ENCODE measurements at places on chromosomes 16 and 17. TPM values are rescaled to one million over a fixed set of nuclear protein-coding genes. Genes with fewer than 3 reads are reported as not detected.

GRCh38 chr16:53465606-53466280 lies 31.5 kb downstream of the RBL2 start:
- DNase-seq: no peak

DNA sequence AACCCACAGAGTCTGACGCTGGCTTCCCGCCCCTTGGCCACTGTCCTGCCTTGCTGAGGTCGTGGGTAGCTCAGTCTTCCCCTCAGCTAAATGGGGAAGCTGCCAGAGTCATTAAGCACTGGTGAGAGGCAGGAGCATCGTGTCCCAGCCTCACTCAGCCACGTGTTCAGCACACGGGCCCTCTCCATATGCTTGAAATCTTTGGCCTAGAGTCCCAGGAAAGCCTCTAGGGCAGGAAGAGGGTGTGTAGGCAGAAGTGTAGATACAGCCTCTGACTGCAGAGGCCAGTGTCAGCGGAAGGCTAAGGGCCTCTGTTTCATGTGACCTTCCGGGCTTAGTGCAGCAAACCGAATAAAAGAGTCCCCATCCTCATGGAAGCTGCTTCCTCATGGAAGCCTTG lies 4.1 kb downstream of the DHODH start:
- DNase-seq: no peak

DNA sequence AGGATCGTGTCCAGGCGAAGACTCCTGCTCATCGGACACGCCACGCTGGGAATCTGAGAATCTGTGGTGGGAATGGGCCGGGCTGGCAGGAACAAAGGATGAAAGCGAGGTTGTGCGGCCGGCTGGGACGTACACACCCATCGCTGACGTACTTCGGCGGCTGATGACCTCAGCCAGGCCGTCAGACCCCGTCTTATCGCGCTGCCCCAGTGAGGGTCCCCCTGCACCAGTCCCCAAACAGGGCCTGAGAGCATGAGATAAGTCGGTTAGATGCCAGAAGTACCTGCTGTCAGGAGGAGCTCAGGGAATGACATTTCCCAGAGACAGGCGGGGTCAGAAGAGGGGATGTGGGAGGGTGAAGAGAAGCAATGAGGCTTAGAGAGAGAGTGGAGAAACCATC lies 16.0 kb upstream of the SP6 start:
- no peak for DNase-seq

DNA sequence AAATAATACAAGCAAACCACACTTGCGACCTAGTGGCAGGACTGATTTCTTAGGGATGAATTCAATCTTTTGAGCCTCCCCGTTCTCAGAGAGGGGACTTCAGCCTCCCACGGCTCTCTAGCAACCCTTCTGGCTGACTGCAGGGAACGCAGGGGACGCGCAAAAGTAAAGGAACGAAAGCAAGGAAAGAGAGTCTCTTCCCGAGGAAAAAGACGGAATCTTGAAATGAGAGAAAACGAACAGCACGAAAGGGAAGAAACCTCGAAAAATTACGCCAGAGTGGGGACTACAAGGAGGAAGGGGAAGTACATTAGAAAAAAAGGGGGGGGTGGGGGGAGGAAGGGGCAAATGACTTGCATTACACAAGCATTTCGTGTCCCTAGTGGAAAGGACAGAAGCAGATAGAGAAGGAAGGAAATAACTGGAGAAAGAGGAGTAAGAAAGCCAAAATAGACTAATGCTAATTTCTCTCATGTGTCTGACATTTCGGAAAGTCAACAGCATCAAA lies 1.2 kb downstream of the GRB2 start:
- DNase-seq: peak; percentile 41

GRCh38 chr16:735982-736453 lies 4.8 kb downstream of the CIAO3 start:
- no peak for DNase-seq

- DNase-seq: no peak
These were observed 313.0 kb upstream of the GOT2 start for GRCh38 chr16:59047114-59047513.

- no peak for DNase-seq
These were observed 239.6 kb downstream of the CDH11 start for GRCh38 chr16:64882078-64882784.

GRCh38 chr17:4033751-4034251 lies 69.6 kb upstream of the ATP2A3 start:
- no peak for DNase-seq

ENPP7 gene
- 0.16 TPM for total RNA-seq

CACNB1 gene
- 22.3 TPM for total RNA-seq
